ENCODE measurements at places on chromosomes 4 and X.

DNA sequence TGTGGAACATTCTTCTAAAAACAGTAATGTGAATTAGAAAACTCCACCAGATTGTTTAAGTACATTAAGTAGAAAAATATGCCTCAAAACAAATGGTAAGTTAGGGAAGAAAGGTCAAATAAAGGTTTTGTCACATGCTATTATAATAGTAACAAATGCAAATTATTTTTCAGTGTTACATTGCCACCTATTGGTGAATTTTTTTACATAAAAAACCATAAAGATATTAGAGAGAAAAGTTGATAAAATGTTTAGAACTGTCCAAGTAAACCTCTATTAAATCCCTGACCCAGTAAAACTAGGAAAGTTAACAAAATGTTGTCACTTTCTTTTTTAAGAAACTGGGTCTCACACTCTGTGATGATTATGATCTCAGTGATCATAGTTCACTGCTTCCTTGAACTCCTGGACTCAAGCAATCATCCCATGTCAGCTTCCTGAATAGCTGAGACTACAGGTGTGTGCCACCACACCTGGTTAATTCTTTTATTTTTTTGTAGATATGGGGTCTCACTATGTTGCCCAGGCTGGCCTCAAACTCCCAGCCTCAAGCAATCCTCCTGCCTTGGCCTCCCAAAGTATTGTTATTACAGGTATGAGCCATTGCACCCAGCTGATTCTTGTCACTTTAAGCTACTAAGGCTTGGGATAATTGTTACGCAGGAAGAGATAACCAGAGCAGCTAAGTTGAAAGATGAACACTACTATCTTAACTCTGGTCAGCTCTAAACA, 157.6 kb downstream of the ATRX start:
- DNase-seq = no peak

GRCh38 chrX:105260291-105261043, 40.0 kb upstream of the TEX13A start:
- DNase-seq = no peak

- no peak for DNase-seq
Observed at GRCh38 chr4:81405900-81406401, 65.8 kb downstream of the RASGEF1B start.

DNA sequence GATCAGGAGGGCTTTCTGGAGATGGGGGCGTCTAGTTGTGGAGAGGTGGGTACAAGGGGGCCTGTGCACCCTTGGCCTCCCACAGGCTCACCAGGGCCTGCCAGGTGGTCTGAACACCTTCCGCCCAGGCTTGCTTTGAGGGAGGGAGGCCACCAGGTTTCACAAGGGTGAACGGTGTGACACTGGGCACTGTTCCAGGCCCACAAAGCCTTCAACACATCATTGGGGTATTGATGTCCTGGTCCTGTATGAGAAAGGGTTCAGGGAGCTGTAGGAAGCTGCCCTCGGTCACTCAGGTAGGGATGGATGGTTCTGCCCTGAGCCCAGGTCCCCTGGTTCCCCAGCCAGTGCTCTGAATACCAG, 6.0 kb downstream of the HTRA3 start:
- DNase-seq = no peak

DNA sequence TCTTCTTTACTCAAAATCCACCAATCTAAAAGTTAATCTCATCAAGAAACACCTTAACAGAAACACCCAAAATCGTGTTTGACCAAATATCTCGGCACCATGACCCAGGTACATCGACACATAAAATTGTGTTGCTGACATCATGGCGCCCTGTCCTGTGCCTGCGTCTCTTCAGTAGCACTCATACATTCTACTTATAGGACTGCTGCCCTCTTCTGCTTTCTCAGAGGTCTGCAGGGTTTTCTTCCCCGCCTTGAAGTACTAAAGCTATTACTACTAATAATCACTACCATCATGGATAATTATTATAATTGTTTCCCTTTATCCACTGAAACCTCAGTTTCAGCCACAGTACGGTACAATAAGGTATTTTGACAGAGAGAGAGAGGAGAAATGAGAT, 1403.1 kb upstream of the TENM3 start:
- DNase-seq = no peak

DNA sequence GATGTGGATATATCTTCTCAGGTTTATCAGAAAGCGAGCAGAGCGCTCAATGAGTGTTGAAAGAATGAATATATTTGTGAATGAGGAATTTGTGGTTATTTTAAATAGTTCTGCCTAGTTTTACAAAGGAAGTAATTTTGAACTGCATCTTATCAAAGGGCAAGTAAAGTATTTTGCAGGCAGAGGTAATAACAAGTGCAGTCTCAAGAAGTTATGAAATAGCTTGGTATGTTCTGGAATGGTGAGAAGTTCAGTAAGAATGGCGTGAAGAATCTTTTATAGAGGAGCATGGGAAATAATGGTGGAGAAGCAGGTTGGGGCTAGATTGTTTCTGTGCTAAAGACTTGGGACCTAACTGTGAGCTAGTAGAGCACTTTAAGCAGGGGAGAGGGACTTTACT, 10.9 kb downstream of the TMA16 start:
- no peak for DNase-seq

- no peak for DNase-seq
Observed at GRCh38 chrX:153778684-153779101, 2.1 kb upstream of the SRPK3 start.

- no peak for DNase-seq
Observed at GRCh38 chr4:42821230-42821629, 71.3 kb upstream of the GRXCR1 start.

DNA sequence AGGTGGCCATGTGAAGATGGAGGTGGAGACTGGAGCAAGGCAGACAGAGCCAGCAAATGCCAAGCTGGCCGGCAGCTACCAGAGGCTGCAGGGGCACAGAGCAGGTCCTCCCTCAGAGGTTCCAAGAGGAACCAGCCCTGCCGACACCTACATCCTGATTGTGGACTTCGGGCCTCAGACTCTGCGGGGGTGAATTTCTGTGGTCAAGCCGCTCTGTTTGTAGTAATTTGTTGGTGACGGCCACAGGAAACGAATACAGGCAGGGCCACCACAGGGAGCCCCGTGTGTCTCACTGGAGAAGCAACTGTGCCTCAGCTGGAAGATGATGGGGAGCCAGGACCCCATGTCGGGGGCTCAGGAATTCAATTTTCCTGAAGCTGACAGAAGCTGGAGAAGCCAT, 28.3 kb downstream of the ZFYVE28 start:
- no peak for DNase-seq

GRCh38 chr4:21327976-21328700, 620.4 kb downstream of the KCNIP4 start:
- no peak for DNase-seq

GRCh38 chr4:2044542-2045517, 14.3 kb upstream of the NAT8L start:
- peak; percentile 45 for DNase-seq

- no peak for DNase-seq
Observed at GRCh38 chr4:179007755-179008154, 1565.5 kb upstream of the AGA start.

- DNase-seq = no peak
Observed at GRCh38 chr4:85610450-85610849, 135.5 kb downstream of the ARHGAP24 start.

DNA sequence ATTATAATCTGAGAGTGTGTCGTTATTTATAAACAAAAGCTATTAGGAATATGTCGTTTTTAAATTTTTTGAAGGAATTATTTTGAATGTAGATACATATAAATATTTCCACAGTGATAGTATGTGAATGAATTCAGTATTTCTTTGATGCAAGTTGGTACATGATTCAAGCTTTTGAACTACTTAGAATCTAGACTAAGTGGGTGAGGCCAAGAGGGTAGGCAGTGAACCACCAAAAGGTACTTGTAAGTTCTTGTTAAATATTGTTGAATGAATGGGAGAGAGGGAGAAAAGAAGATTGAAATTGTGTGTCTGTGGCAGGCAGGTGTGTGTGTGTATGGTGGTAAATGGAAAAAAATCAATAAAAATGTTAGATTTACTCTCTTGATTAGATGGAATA, 69.6 kb downstream of the ARFIP1 start:
- no peak for DNase-seq

DNA sequence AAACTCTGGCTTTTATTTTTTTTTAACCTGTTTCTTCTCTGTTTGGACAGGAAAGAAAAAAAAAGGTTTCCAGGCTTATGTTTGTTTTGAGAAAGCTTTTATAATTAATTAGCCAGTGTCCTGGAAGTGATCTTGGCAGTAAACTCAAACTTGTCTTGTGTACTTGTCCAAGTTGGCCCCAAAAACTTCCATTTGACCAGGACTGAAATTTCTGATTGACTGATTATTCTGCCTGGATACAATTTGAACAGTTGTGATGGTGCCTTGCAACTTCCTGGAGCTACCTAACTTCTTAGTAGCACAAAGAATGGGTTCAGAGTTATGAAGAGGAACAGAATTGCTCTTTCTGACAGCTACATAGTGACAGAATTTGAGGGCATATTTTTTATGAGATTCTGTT, 62.0 kb downstream of the SLC4A4 start:
- no peak for DNase-seq

DNA sequence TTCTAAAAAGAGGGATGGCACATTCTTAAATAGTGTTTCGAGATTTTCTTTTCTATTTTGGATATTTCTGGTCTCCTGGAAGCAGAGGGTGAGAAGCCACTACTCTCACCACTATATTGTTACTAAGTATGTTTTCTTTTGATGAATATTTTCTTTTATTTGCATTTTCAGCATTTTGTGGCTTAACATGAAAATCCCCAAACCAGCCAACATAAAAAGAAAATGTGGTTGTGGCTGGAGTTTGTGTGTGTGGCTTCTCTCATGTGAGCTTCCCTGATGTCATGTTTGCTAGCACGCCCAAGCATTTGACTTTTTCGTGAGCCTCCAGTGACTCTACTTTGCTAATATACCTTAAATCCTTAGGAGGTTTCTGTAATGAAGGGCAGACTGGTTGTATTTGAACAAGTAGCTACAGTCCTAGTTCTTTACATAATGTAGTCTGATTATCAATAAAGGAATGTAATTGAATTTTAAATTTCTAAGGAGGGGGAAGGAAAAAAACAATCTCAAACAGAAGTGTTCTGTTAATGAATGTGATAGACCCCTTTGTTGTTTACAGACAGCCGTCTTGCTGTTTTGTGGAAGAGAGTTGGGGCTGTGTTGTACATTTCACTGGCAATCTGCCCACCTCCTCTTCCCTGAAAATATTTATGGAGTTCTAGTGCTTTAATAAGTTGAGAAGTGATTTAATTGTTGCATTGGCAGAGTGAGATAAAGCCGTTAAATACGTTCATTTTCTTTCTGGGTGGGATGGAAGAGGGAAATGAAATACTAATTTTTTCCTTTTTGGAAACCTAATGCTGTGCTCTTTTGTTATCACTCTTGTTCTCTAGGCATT, 114.6 kb downstream of the ARHGAP10 start:
- DNase-seq = no peak

- no peak for DNase-seq
Observed at GRCh38 chr4:1376391-1376840, 29.4 kb downstream of the UVSSA start.

DNA sequence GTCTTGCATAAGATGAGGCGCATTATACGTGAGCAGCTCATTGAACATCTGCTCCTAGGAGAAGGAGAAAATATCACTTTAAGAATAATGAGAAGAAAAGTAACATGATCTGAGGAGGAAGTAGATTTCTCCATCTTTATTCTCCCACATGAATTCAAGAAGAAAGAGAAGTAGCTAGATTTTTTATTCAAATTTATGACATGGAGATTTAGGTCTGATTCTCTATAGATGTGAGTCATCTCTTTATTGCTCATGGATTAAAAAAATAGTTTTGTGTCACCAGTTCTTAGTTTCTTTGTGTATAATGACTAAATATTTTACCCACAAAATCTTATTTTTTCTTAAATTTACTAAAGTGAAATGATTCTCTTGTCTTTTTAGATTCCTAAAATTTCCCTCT, 40.4 kb downstream of the HPGDS start:
- no peak for DNase-seq

- DNase-seq = no peak
Observed at GRCh38 chr4:86840858-86841257, 8.3 kb downstream of the SLC10A6 start.

- DNase-seq = no peak
Observed at GRCh38 chr4:26731351-26732035, 129.1 kb upstream of the STIM2 start.

- DNase-seq = no peak
Observed at GRCh38 chr4:143397887-143398286, 61.2 kb downstream of the GAB1 start.

DNA sequence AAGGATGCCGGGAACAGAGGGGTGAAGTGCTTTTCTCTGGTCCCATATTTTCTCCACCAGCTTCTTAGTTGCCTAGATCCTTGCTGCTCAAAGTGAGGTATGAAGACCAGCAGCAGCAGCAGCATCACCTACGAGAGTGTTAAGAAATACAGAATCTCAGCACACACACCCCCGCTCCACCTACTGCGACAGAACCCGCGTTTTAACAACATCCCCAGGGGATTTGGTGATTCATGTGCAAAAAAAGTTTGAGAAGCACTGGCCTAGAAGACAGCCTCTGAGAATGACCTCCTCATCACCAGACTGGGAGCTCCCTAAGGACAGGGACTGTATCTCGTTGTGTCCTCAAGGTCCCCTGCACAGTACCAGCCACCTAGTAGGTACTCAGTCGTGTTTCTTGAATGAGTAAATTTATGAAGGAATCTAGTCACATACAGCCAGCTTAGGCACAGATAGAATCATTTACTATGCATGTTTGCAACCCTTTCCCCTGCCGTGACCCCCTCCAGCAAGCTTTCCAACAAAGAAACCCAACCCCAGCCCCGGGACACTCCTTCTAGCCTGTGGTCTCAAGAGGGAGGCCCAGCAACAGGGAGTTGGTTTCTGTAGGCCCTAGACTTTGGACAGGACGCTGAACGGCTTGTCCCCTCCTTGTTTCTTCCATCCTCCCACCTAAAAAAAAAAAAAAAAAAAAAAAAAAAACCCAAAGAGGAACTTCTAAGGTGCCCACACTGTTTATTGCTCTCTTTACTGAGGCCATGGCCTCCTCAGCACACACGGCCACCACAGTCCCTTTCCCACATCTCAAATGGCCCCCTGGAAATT, 21.5 kb downstream of the RTL5 start:
- no peak for DNase-seq

DNA sequence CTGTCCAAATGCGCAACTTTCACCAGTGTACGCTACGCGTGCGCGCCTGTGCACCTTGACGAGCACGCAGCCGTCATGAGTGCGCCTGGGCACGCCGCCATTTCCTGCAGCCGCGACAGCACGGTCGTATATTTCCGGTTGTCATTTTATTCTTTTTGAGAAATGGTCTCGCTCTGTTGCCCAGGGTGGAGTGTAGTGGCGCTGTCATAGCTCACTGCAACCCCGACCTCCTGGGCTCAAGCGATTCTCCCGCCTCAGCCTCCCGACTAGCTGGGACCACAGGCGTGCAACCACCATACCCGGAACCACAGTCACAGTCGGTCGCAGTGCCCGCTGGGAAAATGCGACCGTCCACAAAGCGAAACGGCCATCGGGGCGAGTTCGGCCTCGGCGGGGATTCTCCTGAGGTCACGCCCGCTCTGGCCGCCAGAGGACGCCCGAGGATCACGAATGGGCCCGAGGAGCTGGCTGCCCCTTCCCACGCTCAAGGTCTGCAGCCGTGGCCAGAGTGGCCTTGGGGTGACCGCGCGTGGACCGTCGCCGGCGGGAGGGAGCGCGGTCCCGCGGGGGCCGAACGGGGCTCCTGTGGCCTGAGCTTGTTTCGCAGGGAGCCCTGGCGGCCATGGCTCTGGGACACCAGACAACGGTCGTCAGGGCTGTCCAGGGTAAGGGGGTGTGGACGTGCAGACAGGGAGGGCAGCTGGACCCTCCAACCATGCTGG, 23.7 kb upstream of the PNMA3 start:
- peak; percentile 80 for DNase-seq

- DNase-seq = no peak
Observed at GRCh38 chr4:187811591-187811990, 184.0 kb upstream of the ZFP42 start.
